Suppressor macrophage treated with lipopolysaccharide for 1 hour (primary cell): ENCODE measurements at places on chromosomes 3 and 15.
A peak's percentile ranks its signal among the peaks of the same experiment; 100 is the strongest.

GRCh38 chr15:87450314-87450713, 806.2 kb downstream of the NTRK3 start:
- no peak for DNase-seq

DNA sequence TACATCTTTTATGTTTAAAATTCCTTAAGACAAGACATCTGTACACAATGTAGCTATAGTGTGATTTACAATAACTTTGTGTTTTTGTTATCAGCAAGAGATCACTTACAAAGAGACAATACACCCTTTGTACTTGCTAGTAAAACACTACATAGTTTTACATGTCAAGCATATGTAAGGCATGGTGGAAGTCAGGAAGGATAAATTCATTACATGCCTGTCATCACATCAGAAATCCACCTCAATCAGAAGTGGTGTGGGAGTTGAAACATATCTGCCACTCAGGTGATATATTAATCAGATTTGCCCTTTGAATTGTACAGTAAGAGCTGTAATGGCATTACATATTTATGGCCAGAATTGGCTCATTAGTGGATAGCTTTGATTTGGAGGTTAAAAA, 95.5 kb downstream of the MBNL1 start:
- no peak for DNase-seq

DNA sequence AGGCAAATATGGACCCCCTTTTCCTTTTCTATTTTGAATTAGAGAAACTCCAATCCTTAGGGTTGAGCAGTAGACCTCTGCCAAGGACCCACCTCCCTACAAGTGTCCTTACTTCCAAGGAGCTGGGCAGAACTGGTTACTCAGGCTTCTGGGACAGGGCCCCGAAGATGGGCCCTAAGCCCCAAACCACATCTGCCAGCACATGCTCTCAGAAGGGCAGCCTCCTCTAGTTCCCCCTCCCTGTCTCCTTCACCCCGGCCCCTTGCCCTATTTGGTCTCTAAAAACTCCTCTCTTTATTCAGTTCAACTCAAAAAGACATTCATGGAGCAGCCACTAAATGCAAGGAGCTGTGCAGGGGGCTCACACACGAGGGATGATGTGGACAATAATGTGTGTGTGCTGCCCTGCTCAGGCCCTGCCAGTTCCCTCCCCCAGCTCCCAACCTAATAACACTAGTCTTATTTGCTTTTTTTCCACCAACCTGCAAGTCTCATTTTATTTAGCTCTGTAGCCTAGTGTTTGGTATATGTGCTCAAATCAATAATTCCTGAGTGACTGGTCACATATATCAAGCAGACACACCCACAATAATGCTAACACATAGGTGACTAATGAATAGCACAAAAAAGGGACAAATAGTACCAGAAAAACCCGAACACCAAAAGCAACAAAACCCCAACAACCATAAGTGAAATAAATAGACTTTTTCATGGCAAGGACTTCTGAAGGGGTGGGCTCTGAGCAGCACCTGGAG, 12.2 kb downstream of the ZDHHC3 start:
- no peak for DNase-seq

- no peak for DNase-seq
Measured at GRCh38 chr15:67873777-67874176, 33.9 kb upstream of the RNU6-1 start.

DNA sequence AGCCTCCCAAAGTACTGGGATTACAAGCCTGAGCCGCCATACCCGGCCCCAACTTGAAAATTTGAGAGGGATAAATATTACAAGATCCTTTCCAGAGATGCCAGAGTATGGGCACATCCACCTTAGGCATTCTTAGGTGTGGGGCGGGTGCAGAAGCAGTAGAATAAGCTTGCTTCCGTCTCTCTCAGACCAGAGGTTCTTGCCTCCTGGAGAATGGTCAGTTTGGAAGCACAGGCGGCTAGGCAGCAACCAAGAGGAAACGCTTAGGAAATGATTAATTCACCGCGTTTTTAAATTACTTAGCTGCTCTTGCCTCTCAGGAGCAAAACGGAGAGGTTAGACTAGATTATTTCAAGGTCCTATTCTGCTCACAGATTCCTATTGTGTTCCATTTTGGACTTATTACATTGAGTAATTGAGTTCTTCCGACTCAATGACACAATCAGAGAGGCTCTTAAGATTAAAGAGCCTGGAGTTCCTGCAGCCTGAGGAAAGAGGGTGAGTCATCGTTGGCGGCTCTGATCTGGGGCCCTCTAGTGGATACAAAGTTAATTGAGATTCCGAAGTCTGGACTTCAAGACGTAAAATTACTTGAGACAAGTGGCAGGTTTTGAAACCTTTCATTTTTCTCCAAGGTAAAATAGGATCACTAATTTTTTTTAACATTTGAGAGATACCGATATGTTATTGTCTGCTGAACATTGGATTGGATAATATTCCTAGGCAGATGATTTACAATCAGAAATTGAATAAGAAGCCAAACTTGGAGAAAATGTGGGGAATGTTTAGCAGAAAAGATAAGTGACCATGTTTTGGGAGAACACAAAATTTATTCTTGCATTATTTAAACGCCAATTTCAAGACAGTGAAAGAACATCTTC, 5.8 kb upstream of the TOPAZ1 start:
- peak; percentile 87 for DNase-seq
